Activated T-helper 2 cell treated with anti-CD3 and anti-CD28 coated beads, Interferon-gamma antibody, Interleukin-2, Interleukin-4, amounts not matched to agents 10 μg/mL and 5 μg/mL and 100 μg/mL, durations not matched to agents 14 hours and 24 hours and 36 hours (primary cell): ENCODE measurements at places on chromosomes 3 and 15. TPM values are rescaled to one million over a fixed set of nuclear protein-coding genes. Genes with fewer than 3 reads are reported as not detected.

DNA sequence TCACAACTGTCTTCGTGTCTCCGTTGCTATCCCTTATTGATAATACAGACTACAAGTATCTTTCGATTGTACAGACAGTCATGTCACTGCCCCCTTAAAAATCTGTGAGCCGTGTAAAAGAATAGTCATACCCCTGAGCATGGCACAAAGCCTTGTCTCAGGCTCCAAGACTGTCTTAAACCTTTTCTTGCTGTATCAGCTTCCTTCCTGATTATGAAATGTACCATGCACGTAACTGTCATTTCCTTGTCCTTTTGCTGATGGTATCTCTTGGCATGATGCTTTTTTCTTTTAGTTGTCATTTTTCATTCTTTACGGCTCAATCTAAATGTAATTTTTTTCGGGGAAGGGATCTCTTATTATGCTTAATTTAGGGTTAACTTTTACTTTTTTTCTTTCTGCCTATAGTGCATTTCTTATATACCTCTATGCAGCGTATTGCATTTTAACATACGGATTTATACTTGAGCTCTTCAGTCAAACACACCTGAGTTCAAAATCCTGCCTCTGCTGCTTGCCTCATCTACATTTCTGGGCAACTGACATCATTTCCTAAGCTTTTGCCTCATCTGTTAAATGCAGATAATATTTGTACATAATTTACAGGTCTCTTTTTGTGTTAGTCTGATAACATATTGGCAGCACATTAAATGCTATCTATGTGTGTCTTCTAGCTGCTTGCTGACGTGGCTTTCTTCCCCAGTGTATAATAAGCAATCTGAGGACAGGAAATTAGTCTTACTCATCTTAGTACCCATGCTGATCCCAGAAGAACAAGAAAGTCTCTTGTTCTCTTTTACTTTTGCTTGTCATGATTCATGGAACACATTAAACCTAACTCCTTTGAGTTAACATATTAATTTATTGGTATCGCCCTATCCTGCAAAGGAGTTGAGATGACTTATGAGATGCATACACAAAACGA, 57.3 kb downstream of the ROBO2 start:
- no peak overlapping the region for H3K4me3 ChIP-seq
- no peak overlapping the region for H3K27ac ChIP-seq
- H3K36me3 ChIP-seq = no peaks in the 10 kb centered on the region
- H3K4me1 ChIP-seq = no peaks in the 10 kb centered on the region
- DNase-seq = no peak

The BFSP2 gene
- not detected in 2 replicates for total RNA-seq

DNA sequence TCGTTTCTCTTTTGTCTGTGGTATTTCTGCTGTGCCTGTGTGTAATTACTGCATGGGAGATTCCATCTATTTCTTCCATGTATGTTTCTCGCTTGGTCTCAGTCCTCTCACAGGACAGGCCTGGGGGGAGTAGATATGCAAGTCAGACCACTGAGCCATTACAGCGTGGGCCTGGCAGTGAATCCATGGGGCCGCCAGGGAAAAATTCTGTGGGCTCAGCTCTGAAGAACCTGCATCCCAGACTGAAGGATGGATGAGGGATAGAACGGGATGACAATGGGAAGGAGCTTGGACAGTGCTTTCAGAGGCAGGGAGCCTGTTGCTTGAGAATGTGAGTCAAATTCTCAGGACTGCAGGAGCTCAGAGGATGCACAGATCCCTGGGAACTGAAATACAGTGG, 24.8 kb downstream of the GRAMD2A start:
- no peaks in the 10 kb centered on the region for H3K36me3 ChIP-seq
- H3K4me1 ChIP-seq = peaks cover 10% of the 10 kb centered on the region
- DNase-seq = no peak
- H3K4me3 ChIP-seq = no peak overlapping the region
- no peak overlapping the region for H3K27ac ChIP-seq

DNA sequence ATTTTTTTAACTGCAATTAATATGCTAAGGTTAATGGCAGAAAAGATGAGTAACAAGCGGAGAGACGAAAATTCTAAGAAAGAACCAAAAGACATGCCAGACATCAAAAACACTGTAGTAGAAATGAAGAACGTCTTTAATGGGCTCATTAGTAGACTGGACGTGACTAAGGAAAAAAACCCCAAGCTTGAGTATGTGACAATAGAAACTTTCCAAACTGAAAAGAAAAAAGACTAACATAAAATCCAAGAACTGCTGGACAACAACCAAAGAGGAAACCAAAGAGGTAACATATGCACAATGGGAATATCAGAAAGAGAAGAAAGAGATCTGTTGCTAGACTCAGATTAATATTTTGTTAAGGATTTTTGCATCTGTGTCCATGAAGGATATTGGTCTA, 94.6 kb upstream of the SETMAR start:
- H3K36me3 ChIP-seq = no peaks in the 10 kb centered on the region
- no peak for DNase-seq
- no peaks in the 10 kb centered on the region for H3K27me3 ChIP-seq
- no peaks in the 10 kb centered on the region for H3K4me1 ChIP-seq

The HDAC11 gene
- total RNA-seq = 1.7 and 2.6 TPM in 2 replicates

The DNASE1L3 gene
- not detected in 2 replicates for total RNA-seq

DNA sequence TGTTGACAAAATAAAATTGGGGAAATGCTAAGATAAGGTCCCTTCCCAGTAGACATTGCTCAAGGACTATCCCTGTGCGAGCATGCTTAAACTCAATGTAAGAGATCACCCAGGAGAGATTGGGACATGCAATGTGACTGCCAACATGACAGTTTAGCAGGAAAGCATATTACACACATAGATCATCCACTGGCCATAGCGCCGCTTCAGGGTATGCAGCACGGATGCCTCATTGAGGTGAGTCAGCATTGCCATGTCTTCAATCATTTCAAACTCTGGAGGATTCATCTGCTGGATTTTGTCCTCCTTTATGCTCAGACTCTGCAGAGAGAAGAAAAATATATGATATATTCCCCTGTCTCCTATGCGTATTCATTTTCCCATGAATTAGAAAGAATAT, 8.9 kb downstream of the MYH15 start:
- no peak overlapping the region for H3K27ac ChIP-seq
- no peak overlapping the region for H3K4me3 ChIP-seq
- H3K27me3 ChIP-seq = peaks cover 6% of the 10 kb centered on the region
- no peaks in the 10 kb centered on the region for H3K36me3 ChIP-seq
- DNase-seq = no peak
- H3K4me1 ChIP-seq = peaks cover 9% of the 10 kb centered on the region

- H3K36me3 ChIP-seq = no peaks in the 10 kb centered on the region
- no peaks in the 10 kb centered on the region for H3K27me3 ChIP-seq
- DNase-seq = no peak
- H3K4me3 ChIP-seq = no peak overlapping the region
- no peaks in the 10 kb centered on the region for H3K4me1 ChIP-seq
Observed at GRCh38 chr3:96657710-96658109, 156.7 kb upstream of the EPHA6 start.

- no peak overlapping the region for H3K4me3 ChIP-seq
- no peaks in the 10 kb centered on the region for H3K4me1 ChIP-seq
- H3K27me3 ChIP-seq = peaks cover 4% of the 10 kb centered on the region
- no peak for DNase-seq
Observed at GRCh38 chr3:138010273-138010590, 267 bp downstream of the CLDN18 start.

DNA sequence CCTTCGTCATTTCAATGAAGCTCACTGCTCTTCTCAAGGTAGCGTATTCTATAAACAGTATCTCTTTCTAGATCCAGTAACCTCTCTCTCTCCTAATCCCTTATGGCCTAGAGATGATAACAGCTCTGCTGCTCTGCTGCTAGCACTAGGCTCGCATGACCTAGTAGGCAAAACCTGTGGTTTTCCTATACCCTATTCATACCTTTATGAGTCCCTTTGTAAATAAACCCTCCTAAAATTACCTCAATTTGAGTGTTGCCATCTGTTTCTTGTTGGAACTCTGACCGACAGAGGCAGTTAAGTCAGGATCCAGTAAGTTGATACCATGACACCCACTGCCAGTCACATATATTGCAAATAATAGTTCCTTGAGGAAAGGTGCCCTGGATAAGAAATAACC, 7.3 kb downstream of the CCDC14 start:
- no peak for DNase-seq
- peaks cover 12% of the 10 kb centered on the region for H3K4me1 ChIP-seq
- H3K4me3 ChIP-seq = no peak overlapping the region
- no peaks in the 10 kb centered on the region for H3K27me3 ChIP-seq
- no peak overlapping the region for H3K27ac ChIP-seq

- peak overlapping the region; percentile 19 for H3K27ac ChIP-seq
- H3K4me3 ChIP-seq = no peak overlapping the region
- peaks cover 72% of the 10 kb centered on the region for H3K36me3 ChIP-seq
- H3K27me3 ChIP-seq = no peaks in the 10 kb centered on the region
- H3K4me1 ChIP-seq = peaks cover 68% of the 10 kb centered on the region
Observed at GRCh38 chr3:196645096-196645495, 5.6 kb downstream of the NRROS start.

- H3K4me1 ChIP-seq = no peaks in the 10 kb centered on the region
- no peak overlapping the region for H3K4me3 ChIP-seq
- no peak overlapping the region for H3K27ac ChIP-seq
- no peak for DNase-seq
- H3K27me3 ChIP-seq = no peaks in the 10 kb centered on the region
Observed at GRCh38 chr3:20809356-20809755, 623.4 kb upstream of the SGO1 start.

- no peak overlapping the region for H3K4me3 ChIP-seq
- DNase-seq = no peak
- H3K4me1 ChIP-seq = peaks cover 4% of the 10 kb centered on the region
- H3K36me3 ChIP-seq = no peaks in the 10 kb centered on the region
- H3K27ac ChIP-seq = no peak overlapping the region
- peaks cover 4% of the 10 kb centered on the region for H3K27me3 ChIP-seq
Observed at GRCh38 chr15:80856809-80857377, 77.7 kb downstream of the CEMIP start.

The FAM174B gene
- 3.0 and 3.7 TPM in 2 replicates for total RNA-seq

GRCh38 chr3:177358091-177358976, 161.1 kb upstream of the TBL1XR1 start:
- H3K27me3 ChIP-seq = peaks cover 2% of the 10 kb centered on the region
- peak overlapping the region; percentile 71 for H3K4me3 ChIP-seq
- H3K4me1 ChIP-seq = peaks cover 51% of the 10 kb centered on the region
- peak overlapping the region; percentile 84 for H3K27ac ChIP-seq
- DNase-seq = peak; percentile 47

- H3K4me3 ChIP-seq = no peak overlapping the region
- H3K27me3 ChIP-seq = no peaks in the 10 kb centered on the region
- H3K36me3 ChIP-seq = peaks cover 58% of the 10 kb centered on the region
- peak overlapping the region; percentile 42 for H3K27ac ChIP-seq
- DNase-seq = no peak
Observed at GRCh38 chr15:41292521-41292920, 39.9 kb downstream of the OIP5 start.

The DPP8 gene
- 32.3 and 33.8 TPM in 2 replicates for total RNA-seq

GRCh38 chr15:100627789-100628395, 25.5 kb downstream of the ASB7 start:
- no peaks in the 10 kb centered on the region for H3K27me3 ChIP-seq
- DNase-seq = peak; percentile 37
- H3K36me3 ChIP-seq = peaks cover 28% of the 10 kb centered on the region

The IL17RD gene
- 0.07 and 0.09 TPM in 2 replicates for total RNA-seq
